T-helper 17 cell (primary cell): ENCODE measurements at places on chromosomes 6 and 20. TPM values are rescaled to one million over a fixed set of nuclear protein-coding genes. Genes with fewer than 3 reads are reported as not detected.

- H3K27me3 ChIP-seq, result peaks cover 8% of the 10 kb centered on the region
- no peak overlapping the region for H3K27ac ChIP-seq
- DNase-seq, result no peak
- no peaks in the 10 kb centered on the region for H3K4me1 ChIP-seq
Measured at GRCh38 chr6:135962731-135963130, 111.2 kb downstream of the PDE7B start.

Gene TDRD6
- total RNA-seq, result not detected

- no peak overlapping the region for H3K4me3 ChIP-seq
- H3K36me3 ChIP-seq, result no peaks in the 10 kb centered on the region
- H3K27ac ChIP-seq, result peak overlapping the region; percentile 75
- H3K4me1 ChIP-seq, result peaks cover 6% of the 10 kb centered on the region
Measured at GRCh38 chr6:25788305-25788922, 33.9 kb downstream of the SLC17A4 start.

DNA sequence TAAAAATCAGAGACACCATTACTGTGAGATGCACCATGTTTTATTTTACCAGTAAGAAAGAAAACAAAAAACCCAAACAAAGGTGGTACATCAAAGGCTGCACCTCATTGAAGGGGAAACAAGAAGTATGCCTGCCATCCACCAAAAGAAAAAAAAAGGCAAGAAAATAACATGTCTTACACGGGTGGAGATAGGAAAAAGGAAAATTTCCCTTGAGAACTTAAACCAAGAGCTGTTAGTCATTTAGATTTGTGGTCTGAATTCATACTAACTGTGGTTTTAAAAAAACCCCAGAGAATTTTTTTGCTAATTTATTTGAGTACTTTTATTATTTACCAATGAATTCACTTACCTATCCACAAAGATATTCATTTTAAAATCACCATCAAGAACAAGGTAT, 144.0 kb downstream of the LRRC1 start:
- no peak for DNase-seq
- H3K27ac ChIP-seq, result no peak overlapping the region
- H3K27me3 ChIP-seq, result peaks cover 7% of the 10 kb centered on the region
- H3K36me3 ChIP-seq, result peaks cover 3% of the 10 kb centered on the region
